Stimulated activated CD4-positive, alpha-beta T cell treated with anti-CD3 and anti-CD28 coated beads, Interleukin-4, amount 100 ng/mL, for 4 hours (primary cell): ENCODE measurements at places on chromosomes 5 and 9.

DNA sequence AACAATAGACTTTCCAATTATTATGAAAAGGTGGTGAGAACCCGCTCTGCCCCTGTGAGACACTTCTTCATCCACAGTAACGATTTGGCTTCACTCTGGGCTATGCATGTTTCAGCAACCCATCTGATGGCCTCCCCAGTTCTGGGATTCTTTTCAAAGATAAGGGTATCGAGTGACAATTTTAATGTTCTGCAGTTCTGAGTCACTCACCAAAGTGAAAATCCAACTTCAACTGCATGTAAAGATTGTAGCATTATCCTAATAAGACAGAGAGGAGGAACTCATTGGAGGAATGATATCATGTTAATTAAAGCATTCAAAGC, 1078.3 kb upstream of the SEMA6A start:
- DNase-seq: no peak

DNA sequence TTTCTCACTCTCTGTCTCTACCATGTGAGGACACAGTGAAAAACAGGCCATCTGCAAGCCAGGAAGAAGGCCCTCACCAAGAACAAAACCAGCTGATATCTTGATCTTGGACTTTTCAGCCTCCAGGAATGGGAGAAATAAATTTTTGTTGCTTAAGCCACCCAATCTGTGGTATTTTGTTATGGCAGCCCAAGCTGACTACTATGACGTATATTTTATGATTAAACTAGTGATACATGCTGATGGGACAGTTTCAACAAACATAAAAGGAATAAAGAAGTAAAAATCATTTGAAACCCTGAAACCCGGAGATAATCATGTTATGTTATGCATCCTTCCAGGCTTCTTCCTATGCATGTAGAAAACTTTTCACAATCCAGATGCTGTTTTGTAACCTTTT, 71.5 kb upstream of the ERBIN start:
- no peak for DNase-seq

- no peak for DNase-seq
Observed at GRCh38 chr5:26569929-26570258, 468.5 kb downstream of the CDH9 start.

DNA sequence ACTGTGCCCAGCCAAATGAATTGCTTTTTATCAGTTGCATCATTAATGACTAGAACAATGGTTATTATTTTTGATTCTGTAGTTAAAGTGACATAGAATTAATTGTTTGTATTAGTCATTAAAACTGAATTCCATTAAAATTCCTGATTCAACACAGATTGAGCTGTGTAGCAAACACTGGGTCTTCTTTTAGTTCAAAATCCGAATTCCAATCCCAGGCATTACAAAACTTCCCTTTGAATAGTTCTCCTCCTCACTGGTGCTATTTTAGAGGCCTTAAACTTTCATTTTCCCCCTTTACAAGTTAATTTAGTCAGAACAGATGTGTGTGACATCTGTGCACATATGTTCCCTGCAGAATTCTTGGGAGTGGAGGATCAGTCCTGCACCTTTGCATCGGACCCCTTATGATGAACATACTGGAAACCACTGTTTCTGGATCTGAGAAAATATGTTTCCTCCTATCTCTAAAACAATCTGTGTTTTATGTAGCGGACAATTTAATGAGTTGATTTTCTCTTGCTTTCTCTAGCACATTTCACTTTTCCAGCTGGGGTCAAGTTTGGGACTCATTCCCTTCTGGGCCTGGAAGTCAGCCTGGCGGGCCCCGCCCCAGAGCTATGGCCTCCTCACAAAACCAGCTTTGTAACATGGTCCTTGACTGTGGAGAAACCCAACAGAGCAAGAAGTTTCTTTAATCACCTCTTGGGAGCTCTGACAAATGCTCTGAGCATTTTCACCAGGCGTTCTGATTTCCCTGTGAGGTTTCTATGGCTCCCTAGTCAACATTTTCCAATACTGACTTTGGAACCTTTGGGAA, 87.9 kb upstream of the MAMDC2 start:
- no peak for DNase-seq

DNA sequence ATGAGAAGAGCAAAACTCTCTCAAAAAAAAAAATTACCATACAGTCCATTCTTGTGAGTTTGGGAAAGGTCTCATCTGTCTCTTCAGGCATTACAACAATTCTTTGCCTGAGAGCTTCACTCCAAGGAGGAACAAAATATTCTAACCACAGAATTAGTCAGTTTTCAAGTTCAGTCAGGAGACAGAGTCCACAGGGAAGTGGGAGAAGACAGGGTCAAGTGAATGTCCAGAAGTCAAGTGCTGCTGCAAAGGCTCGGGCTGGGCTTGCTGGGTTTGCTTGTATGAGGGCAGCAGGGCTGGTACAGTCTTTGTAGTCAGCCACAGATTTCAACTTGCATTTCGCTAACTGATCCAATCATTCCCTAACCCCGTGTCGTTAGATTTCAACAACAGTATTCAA, 17.6 kb upstream of the HEXB start:
- no peak for DNase-seq

- DNase-seq: no peak
Observed at GRCh38 chr9:110626101-110626829, 42.3 kb upstream of the MUSK start.

DNA sequence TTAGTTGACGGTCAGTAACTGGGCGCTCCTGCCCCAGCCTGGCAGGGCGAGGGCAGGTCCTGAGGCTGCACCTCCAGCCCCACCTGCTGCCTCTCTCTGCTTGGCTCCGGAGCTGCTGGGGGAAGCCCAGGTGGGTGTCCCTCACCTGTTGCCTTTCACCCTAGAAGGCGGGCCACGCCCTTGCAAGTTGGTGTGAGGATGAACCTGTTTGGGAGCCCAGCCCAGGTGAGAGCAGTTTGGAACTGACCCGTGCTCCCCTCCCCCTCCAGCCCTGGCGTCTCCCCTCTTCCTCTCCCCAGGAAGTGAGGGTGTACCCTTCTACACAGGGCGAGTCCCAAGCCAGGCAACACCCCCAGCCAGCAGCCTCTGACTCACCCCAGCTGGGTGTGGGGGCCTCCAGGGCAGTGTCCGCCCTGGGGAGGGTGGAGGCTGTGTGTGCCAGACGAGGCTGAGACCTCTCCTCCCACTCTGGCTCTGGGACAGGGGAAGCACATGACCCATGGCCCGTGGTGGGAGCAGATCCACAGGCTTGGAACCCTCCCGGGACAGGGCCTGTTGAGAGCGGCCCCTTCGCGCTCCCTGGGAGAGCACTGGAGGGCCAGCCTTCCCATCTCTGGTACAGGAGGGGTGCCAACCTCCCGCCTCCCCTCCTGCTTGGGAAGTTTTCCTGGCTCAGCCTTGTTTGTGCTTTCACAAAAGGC, 10.4 kb downstream of the LRRC8A start:
- no peak for DNase-seq

GRCh38 chr9:32704343-32704742, 68.9 kb upstream of the TAF1L start:
- no peak for DNase-seq

GRCh38 chr5:191036-191948, at the start of gene LRRC14B:
Gene LRRC14B, plus strand, starts transcription at chr5:191495. Its CDS starts 44 bp downstream, at chr5:191539.
- peak; percentile 19 for DNase-seq

- no peak for DNase-seq
Observed at GRCh38 chr5:36444582-36445418, 143.1 kb upstream of the RANBP3L start.

- no peak for DNase-seq
Observed at GRCh38 chr5:169248550-169248949, 52.4 kb downstream of the SLIT3 start.
